H1 (cell line): ENCODE measurements at places on chromosomes 7 and 10. TPM values are rescaled to one million over a fixed set of nuclear protein-coding genes. Genes with fewer than 3 reads are reported as not detected.

The CYP3A5 gene
- polyA plus RNA-seq: 0.06 TPM in 1 of 2 replicates, not detected in the other

The FUOM gene
- 30.4 and 41.6 TPM in 2 replicates for polyA plus RNA-seq

The CRHR2 gene
- 0.99 and 1.3 TPM in 2 replicates for polyA plus RNA-seq

The MYL10 gene
- 0.18 and 0.20 TPM in 2 replicates for polyA plus RNA-seq

The GIMAP2 gene
- not detected in 2 replicates for polyA plus RNA-seq
